Upper lobe of left lung (tissue), 6 donors: ENCODE measurements at places on chromosomes 11 and 22. TPM values are rescaled to one million over a fixed set of nuclear protein-coding genes. Genes with fewer than 3 reads are reported as not detected.

ZBTB44 gene
- 43.8 TPM for total RNA-seq

PTPRCAP gene
- total RNA-seq = 16.6 TPM

SLC5A1 gene
- total RNA-seq = 1.4 TPM

APOBEC3B gene
- total RNA-seq = 0.89 TPM

MS4A4A gene
- 47.1 TPM for total RNA-seq
